Activated CD4-positive, alpha-beta T cell treated with anti-CD3 and anti-CD28 coated beads for 48 hours (primary cell): ENCODE measurements at places on chromosomes 2 and 18.

- DNase-seq = no peak
These were observed 15.1 kb downstream of the CYS1 start for GRCh38 chr2:10064932-10065772.

DNA sequence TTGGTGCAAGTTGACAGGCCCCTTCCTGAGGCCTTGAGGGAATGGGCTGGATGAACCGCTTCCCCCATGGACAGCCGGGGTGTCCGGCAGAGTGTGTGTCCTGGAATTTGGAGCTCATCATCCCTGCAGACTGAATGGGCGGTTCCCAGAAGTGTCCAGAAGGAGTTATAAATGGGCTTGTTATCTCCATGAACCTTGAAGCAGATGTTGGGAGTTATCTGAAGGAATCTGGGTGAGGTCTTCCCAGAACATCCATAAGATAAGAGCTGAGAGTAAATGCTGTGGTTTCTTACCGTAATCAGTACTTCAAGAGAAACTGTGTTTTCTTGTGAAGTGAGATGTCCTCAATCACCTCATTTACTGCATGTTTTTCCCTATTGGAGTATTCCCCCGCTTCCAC lies 21.1 kb downstream of the PLB1 start:
- DNase-seq = no peak

GRCh38 chr2:163692081-163692480 lies 43.7 kb downstream of the FIGN start:
- DNase-seq = no peak

DNA sequence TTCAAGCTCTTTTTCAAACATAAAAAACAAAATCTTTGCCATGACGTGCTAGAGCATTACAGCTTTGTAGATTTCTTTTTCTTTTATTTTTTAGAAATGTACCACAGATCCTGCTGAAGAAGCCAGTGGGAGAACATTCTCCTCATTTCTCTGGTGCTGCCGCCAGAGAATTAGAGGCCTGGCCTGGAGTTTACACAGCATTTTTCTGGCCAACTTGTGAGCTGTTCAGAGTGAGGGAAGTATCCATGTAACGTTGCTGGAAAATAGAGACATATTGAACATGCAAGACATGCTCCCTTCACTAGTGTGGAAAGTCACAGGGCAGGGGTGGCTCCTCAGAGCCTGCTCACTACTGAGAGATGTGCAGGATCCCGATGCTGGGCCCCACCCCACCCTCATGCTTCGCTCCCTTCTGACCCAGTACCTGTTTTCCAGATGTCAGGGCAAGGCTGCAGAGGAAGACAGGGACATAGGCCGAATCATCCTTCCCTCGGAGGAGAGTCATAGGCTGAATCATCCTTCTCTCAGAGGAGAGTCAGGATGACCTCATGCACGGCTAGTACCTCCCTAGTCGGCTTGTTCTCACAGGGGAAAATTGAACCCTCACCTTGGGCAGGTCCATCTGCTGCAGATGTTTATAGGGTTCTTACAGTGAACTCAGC lies 298.5 kb downstream of the INSIG2 start:
- DNase-seq = no peak

DNA sequence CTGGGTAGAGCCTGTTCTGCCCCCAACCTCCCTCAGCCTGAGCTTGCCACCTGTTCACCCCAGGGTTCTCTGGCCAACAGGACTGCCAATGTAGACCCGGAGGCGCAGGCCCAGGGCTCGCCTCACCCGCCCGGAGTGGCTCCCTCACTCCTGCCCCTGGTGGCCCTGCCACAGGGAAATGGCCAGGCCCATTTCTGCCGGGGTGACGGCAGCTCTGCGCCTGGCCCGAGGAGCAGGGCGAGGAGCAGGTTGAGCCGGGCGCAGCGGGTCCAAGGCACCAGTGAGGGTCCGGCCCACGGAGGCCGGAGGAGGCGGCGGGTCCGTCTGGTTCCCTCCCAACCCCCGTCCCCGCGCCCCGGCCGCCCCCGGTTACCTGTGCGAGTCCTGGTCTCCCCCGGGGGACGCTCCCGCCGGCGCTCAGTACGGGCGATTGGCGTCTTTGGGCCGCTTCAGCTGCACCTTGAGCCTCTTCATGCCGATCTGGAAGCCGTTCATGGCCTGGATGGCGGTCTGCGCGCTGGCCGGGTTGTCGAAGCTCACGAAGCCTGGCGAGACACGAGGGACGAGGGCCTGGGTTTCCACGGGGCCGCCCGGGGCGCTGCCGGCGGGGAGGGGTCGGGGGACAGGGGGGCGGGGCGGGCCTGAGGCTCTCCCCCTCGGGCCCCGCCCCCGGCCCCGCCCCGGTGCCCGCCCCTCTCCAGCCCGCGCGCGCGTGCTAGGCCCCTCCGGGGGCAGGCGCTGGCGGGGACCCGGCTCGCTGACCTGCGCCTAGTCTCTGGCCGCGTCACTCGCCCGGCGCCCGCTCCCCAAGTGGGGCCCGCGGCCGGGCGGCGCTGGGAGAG lies 312.0 kb downstream of the CELF4 start:
- no peak for DNase-seq

DNA sequence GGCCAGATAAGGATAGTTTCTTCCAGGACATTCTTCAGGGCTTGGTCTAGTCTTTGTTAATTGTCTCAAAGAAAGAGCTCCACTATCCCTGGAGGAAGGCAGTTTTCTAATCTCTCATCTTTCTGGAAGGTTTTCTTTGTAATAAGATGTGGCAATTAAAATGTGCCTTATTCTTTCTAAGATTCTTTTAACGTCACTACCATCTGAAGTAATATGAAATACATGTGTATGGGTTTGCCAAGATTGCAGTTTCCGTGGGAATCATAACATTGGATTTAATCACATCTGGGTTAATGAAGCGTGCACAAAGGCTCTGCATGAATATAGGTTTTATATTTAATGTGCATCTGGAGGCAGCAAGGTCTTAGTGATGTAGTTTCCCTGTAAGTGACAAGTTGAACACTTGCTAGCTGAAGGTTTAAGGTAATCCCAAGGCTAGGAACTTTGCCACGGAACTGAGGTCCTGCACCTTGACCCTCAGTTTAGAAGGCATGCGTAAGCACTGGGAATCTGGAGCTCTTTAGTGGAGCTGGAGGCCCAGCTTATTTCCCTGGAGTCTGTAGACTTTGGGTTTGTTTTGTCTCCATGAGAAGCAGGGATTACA lies 25.7 kb downstream of the DIS3L2 start:
- no peak for DNase-seq

DNA sequence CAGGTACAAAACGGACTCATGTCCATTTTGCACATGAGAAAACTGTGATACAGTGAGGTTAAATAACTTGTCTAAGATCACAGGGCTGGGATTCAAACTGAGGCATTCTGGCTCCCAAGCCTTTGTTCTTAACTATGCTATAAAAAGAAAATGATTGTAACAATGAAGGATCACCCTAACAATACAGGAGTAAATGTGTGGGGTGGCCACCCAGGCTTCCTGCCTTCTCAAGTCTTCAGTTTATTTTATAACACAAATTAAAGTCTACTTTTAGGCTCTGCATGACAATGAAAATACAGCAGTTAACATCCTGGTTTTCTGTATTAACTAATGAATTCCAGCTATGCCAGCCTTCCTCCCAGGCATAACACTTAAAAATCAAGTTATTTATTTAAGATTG lies 7.6 kb downstream of the WDFY1 start:
- no peak for DNase-seq

- DNase-seq = no peak
These were observed 14.4 kb upstream of the TET3 start for GRCh38 chr2:73970141-73970803.

DNA sequence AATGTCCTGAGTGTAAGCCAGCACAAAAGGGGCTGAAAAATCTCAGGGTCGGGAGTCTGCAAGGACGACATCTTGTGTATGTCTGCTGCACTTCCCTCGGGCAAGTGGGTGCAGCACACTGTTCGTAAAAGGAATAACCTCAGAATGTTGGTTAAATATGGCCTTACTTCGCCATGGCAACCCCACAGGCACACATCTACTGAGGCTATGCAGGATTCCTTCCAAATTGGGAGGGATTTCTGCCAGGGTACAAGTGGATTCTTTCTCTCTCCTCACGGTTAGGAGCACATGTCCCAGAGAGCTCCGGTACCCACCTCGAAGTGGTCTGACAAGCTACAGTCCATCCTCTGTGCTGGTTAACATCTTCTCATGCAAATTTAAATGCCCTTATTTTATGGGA lies 277.7 kb upstream of the PXDN start:
- DNase-seq = no peak

DNA sequence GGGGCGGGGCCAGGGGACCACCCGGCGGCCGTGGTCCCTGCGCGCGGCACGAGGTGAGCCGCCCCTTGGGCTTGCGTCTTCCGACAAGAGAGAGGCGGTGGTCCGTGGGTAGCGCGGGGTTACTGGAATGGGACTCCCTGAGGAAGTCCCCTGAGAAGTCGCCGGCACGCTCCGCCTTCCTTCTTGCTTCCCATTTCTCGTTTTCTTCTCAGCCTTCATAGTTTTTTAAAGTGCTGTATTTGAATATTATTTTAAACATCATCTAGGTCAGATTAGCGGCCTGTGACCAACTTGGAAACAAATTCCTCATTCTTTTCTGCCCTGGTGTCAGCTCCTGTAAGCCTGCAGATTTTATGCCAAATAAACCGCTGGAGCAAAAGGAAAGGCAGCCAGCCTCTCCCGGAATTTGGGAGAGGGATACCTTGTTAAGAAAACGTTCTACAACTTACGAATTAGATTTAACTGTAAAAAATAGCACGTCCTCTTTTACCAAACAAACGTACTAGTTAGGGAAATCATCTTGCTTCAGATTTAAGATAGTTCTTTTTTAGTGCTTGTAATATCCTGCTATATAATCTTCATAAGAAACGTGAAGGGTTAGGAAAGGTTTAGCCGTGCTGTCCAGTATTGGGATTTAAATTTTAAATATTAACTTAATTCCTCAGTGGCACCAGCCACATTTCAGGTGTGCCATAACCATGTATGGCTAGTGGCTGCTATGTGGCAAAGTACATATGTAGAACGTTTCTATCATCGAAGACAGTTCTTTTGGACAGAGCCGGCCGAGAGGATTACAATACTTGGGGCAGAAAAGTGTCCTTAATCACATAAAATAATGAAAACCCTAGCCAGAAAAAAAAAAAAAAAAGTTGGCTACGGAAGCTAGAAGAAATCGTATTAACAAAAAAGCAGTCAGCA lies 628 bp upstream of the PTPN2 start:
- no peak for DNase-seq

DNA sequence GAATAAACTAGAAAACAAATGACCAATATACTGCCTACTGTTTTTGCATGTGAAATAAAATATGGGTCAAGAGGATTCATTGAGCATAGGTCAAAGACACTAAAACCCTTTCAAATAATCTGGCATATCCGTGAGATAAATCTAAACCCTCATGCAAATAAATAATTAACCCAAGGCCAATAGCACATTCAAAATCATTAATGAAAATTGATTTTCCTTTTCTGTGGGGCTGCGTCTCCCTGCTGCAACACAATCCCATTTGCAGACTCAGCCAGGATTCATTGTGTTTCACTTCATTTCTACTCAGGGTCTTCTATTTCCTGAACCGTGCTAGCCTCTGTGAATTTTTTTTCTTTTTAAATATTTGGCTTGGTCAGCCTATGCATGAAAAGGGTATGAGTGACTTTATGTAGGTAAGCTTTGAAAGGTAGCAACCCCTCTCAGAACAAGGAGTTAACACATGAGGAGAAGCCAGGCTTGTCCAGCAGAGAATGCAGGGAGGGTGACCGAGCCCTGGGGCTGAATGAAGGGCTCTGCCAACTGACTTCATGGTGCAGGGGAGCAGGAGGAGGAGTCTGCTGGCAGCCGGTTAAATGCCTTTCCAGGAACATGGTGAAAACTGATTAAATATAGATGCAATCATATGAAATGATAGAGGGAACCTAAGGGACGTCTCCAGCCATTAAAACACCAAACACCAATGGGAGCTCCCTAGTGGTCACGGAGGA lies 10.3 kb upstream of the CTAGE1 start:
- no peak for DNase-seq

DNA sequence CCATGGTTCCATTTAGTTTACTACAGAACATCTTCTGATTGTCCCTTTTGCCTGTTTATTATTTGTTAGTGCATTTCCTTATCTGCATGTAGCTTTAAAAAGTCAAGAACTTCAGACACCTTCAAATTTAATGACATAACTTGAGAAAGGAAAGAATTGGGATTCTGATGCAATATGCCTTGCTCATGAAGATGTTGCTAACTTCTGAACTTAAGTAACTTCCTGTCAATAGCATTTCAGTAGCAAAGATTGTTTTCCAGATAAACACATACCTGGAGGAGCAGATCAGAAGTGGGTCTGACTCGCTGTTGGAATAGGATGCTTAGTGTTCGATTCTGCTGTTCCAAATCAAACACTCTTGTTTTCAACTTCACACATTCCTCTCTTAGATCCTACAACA lies 190.2 kb upstream of the LYPD1 start:
- DNase-seq = no peak

- DNase-seq = no peak
These were observed 114.1 kb upstream of the HDAC4 start for GRCh38 chr2:239514754-239515530.

GRCh38 chr2:236632295-236633218 lies 62.9 kb downstream of the ACKR3 start:
- DNase-seq = no peak

GRCh38 chr2:214807653-214808052 lies 1.8 kb downstream of the BARD1 start:
- DNase-seq = no peak

DNA sequence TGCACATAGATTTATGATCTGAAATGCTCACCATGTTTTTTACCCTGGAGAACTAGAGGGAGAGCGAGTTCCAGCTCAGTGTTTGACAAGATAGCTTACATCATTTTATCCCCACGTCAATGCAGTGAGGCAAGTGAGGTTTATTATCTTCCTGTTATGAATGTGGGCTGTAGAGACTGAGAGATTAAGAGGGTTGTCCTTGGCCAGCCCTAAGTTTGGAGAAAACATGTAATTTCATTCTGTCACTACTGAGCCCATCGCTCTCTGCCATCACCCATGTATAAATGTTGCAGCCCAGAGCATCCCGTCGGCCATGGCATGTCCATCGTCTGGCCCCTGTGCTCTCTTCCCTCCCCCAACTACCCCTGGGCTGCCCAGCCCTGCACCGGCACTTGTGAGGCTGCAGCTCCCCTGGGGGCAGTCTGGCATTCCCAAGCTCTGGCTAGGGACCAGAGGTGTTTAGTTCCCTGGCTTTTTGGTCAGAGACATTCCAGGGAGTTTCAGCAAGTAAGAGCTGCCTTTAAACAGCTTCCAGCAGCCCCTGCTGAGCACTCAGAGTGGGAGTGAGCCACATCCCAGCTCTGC lies 136.7 kb downstream of the ANTXR1 start:
- DNase-seq = no peak

GRCh38 chr18:32714571-32715148 lies 58.2 kb downstream of the KLHL14 start:
- DNase-seq = peak; percentile 31

DNA sequence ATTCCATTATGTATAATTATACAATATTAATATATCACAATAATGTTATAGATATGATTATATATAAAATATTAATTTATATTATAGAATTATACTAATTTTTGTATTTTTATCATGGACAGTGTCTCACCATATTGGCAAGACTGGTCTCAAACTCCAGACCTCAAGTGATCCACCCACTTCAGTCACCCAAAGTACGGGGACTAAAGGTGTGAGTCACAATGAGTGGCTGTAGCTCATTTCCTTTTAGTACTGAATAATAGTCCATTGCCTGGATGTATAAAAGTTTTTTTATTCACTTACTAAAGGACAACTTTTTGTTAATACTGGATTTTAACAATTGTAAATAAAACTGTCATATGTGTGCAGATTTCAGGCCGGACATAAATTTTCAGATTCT lies 417.6 kb upstream of the LINC00305 start:
- DNase-seq = no peak
